ENCODE measurements at places on chromosomes 3 and 15. TPM values are rescaled to one million over a fixed set of nuclear protein-coding genes. Genes with fewer than 3 reads are reported as not detected.

CFAP44 gene
- 3.7 TPM for total RNA-seq

CPN2 gene
- total RNA-seq, result 159 TPM

NEDD4 gene
- 15.3 TPM for total RNA-seq

THBS1 gene
- 20.1 TPM for total RNA-seq

UROC1 gene
- total RNA-seq, result 112 TPM

MYRIP gene
- 12.7 TPM for total RNA-seq

KLHL6 gene
- total RNA-seq, result 0.65 TPM

FILIP1L gene
- total RNA-seq, result 0.93 TPM

CA12 gene
- 0.28 TPM for total RNA-seq

FAM174B gene
- total RNA-seq, result 4.3 TPM

CHRM5 gene
- not detected for total RNA-seq

FAM81A gene
- not detected for total RNA-seq

PXYLP1 gene
- 3.7 TPM for total RNA-seq

KNL1 gene
- total RNA-seq, result 1.7 TPM

TM4SF1 gene
- 9.6 TPM for total RNA-seq

USP50 gene
- total RNA-seq, result 0.43 TPM

ADAMTS9 gene
- 0.81 TPM for total RNA-seq

GOLGA8A gene
- total RNA-seq, result 9.0 TPM

WDR49 gene
- not detected for total RNA-seq

PLSCR2 gene
- not detected for total RNA-seq

ITPKA gene
- total RNA-seq, result 0.91 TPM

SSUH2 gene
- total RNA-seq, result not detected

ABI3BP gene
- total RNA-seq, result 2.6 TPM

SLCO2A1 gene
- 7.4 TPM for total RNA-seq

IGDCC3 gene
- total RNA-seq, result 0.23 TPM

PSMD2 gene
- 94.1 TPM for total RNA-seq

GP9 gene
- 0.20 TPM for total RNA-seq

ITIH1 gene
- total RNA-seq, result 1,331 TPM

SNTN gene
- not detected for total RNA-seq

FSTL1 gene
- total RNA-seq, result 46.9 TPM

C2CD4A gene
- total RNA-seq, result 0.50 TPM
